ENCODE measurements at places on chromosomes 1 and 21.

DNA sequence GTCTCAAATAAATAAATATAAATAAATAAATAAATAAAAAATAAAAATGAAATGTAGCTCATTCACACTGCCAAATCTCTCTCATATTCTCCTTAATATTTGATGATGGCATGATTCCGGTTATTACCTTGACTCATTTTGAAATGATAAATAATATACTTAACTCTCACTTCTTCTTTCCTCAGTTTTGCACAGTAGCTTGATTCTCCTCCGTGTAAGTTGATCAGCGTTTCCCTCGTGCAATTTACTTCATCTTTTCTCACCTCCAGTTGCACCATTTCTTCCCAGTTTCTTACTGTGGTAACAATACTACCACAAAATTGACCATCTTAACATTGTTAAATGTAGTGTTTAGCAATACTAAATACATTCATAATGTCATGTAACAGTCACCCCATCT lies 111.6 kb downstream of the RIPK4 start:
- no peak for DNase-seq

- DNase-seq: no peak
Measured at GRCh38 chr1:200960236-200960947, 63.1 kb downstream of the KIF21B start.

DNA sequence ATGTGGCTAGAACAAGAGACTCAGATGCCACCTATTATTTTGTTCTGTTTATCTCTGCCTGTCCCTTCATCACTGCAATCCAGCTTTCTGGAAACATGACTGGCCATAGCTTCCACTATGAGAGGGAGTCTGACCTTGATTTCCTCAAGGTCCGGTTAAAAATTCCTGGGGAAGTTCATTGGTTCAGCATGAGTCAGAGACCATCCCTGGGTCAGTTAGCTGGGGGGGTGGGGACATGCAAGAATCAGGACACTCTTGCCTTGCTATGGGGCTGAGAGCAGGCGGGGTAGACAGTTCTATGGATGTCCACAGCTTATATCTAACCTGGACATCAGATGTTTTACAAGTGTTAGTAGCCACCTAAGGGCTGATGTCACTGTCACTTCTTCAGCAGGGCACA lies 81.1 kb downstream of the TENT5C start:
- no peak for DNase-seq

DNA sequence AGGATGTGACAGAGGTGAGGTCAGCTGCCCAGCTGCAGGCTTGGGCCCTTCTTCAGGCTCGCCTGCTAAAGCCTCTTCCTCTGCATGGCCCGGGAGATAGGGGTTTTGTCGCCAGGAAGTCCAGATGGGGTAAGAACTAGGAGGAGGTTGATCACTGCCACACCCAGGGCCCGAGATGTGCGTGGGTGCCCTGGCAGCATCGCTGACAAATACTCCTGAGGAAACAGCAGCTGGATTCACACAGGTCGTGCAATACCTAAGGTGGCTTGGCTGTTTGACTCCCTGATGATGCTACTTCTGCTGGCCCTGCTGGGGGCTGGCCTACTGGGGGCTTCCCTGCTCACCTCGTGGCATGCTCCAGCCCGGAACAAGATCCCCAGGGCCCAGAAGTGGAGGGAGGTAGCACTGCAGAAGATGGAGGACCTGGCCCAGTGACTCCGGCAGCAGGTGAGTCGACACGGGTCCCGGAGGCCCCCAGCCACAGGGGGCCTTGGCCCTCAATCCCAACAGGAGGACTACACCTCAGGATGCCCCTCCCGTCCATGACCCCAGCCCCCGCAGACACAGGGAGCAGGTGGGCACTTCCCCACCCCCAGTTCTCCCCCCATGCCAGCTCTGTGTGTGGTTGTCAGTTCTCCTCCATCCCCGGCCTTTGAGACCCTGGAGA lies 29.6 kb downstream of the FAAH start:
- DNase-seq: no peak

DNA sequence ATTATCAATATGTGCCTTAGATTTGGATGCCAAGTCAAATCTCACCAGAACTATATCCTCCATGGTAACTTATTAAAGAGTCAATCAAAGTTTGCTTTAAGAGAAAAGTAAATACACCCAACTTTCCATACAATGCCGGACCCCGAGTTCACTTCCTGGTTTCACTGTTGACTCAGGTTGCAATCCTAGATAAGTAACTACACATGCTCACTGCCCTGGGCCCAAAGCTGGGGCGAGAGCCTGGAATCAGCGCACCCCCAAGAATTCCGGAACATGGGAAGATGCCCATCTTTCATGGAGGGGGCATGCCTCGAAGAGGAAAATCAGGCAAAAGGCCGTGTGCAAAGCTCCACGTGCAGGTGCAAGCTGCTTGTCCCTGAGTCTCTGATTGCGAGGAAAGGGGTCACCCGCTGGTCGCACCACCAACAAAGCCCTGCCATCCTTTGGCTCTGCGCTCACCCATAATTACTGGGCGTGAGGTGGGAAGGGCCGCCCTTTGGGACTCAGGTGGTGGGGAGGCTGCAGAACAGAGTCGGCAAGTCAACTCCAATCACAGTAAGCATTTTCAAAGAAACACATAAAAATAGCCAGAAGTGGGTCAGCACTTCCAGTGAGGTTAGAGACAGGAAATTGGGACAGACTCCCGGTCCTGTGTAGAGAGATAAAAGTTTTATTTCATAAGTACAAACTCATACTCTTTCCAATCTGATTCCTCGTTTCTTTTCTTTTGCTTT lies 167.7 kb downstream of the TOMM20 start:
- no peak for DNase-seq

DNA sequence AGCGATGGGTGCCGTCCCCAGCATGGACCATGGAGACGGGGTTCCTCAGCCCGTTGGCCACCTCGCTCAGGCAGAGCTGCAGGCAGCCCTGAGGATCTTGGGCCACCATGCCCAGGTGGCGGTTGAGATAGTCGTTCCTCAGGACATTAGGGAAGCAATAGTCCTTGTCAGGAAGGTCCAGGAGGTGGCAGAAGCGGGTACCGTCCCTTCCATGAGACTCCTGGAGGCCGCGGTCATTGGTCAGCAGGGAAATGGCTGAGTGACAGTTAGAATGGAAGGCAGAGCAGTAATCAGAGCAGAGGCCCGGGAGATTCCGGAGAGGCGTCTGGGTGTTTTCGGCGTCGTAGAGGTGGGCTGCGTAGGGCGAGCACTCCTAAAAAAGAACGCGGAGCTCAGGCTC lies 4.1 kb downstream of the HHIPL2 start:
- no peak for DNase-seq

All from stimulated activated CD8-positive, alpha-beta memory T cell treated with anti-CD3 and anti-CD28 coated beads, Interleukin-2, amount 100 ng/mL, for 1 hour (primary cell).